ENCODE measurements at places on chromosomes 11 and 22. TPM values are rescaled to one million over a fixed set of nuclear protein-coding genes. Genes with fewer than 3 reads are reported as not detected.
A peak's percentile ranks its signal among the peaks of the same experiment; 100 is the strongest.

TSSK2 gene
- not detected for polyA plus RNA-seq

TRIM6 gene
- 0.46 TPM for polyA plus RNA-seq

P2RY2 gene
- 0.12 TPM for polyA plus RNA-seq

DNA sequence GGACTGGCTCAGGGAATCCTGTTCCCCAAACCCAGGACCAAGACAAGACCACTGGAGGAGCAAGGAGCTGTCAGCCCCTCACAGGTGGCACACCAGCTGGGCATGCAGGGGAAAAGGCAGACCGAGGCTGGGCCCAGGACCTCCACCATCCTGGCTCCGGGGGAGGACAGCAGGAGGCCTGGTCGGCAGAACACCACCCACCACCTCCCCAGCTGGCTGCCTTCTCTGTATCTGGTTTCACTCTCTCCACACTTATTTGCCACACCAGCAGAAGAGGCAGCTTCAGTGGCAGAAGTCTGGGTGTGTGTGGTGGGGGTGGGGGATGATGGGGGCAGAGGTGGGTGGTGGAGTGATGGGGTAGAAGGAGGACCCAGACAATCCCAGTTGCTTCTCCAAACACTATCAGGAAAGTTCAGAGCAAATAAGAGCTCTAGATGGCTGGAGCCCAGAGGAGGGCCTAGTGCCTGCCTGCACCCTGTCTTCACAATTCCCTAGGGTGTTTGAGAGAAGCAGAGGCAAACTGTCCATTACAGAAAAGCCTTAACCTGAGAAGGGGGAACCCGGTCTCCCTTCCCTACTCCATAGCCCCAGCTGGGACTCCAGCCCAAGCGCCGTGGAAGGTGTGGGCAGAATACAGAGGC, 51.9 kb upstream of the CDON start:
- peak; percentile 47 for DNase-seq

DNA sequence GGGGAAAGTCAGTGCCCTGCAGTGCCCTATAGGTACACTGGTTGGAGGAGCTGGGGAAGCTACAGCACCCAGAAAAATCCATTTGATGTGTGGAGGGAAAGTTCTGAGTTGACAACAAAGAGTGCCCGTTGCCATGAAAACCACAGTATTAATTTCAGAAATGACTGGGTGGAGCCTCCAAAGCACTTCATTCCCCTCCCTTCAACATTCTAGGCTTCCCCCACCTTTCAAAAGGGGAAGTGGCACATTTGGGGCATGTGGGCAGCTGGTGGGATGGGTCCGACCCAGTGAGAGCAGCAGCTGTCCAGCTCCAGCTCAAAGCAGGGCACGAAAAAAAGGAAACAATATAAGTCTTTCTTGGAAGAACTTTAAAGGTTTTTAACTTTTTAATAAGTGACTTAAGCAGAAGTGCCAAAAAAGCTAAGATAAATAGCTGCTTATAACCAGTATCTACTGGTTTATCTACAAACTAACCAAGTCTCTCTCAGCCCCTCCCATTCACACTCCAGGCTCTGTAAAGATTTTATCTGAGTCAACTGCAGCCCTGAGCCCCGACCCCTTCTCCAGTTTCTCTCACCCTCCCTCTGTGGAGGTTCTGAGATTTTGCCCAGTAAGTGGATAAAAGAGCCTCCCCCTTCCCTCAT, 9.0 kb upstream of the AHNAK start:
- peak; percentile 43 for DNase-seq

GRCh38 chr11:9868641-9869040, 204.8 kb downstream of the SWAP70 start:
- peak; percentile 13 for DNase-seq

GRCh38 chr22:36588285-36588684, 59.3 kb upstream of the EIF3D start:
- no peak for DNase-seq

DNA sequence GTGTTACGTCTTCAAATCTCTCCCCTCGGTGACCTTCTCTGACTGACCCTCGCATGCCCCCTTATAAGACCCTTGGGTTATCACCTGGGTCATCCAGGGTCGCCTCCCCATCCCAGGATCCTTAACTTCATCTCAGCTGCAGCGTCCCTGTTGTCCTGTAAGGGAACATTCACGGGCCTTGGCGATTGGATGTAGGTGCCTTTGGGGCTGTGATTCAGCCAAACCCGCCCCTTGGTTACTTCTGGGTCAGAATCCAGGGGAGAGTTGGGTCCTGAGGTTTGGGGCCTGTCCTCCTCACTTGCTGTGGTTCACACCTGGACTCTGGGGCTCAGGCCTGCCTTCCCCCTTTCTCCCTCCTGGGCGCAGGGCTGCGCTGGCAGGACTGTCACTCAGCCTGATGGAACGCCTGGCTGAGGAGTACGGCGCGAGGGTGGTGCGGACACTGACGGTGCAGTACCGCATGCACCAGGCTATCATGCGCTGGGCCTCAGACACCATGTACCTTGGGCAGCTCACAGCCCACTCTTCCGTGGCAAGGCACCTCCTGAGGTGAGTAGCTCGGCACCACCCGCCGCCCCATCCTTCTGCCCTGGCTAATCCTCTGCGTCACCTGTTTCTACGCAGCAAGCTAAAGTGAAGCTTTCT, 29.4 kb downstream of the IGHMBP2 start:
- no peak for DNase-seq

DNA sequence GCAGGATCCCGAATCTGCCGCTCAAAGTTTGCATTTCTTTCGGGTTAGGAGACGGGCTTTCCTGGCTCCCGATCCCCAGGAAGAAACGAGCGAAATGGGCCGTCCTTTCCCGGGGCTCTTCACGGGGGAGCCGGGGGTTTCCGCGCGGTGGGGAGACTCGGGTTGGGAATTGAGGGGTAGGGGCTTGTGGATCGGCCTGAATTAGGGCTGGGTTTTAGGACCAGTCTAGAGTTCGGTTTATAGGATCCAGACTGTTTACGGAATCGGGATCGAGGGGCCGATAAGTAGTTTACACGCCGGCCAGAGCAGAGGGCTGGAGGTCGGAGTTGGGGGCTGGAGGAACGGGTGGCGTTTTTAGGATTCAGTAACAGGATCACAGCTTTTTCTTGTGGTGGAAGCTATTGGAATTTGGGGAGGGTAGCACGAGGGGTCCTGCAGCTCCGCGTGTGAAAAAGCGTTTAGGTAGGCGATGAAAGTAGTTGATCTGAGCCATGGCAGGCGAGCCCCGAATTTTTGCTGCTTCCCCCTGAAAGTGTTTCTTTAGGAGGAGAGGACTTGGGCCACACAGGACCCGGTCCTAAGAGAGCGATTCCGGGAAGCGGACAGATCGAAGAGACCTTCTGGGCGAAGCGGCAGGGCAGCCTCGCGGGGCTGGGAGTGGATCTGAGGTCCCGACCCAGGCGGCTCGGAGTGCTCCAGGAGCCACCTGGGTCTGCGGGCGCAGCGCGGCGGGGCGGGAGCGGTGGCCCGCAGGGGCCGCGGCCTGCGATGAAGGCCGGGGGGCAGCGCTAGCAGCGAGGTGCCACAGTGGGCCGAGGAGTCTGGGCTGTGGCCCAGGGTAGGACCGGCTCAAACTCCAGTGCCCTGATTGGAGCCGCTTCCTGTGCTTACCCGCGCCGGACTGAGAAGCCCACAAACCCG, 1.6 kb downstream of the PKNOX2 start:
- DNase-seq = peak; percentile 52

DNA sequence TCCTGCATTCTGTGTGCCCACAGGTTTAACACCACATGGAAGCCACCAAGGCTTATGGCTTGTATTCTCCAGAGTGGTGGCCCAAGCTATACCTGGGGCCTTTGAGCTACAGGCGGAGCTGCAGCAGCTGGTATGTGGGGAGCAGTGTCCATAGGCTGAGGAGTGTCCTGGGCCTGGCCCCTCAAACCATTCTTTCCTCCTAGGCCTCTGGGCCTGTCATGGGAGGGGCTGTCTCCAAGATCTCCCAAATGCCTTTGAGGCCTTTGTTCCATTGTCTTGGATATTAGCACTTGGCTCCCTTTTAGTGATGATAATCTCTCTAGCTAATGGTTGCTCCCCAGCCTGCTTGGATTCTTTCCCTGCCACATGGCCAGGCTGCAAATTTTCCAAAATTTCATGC, 6.4 kb upstream of the TBC1D22A start:
- DNase-seq = no peak

- no peak for DNase-seq
These were observed 111.7 kb downstream of the ZNF280B start for GRCh38 chr22:22396741-22397291.

DNA sequence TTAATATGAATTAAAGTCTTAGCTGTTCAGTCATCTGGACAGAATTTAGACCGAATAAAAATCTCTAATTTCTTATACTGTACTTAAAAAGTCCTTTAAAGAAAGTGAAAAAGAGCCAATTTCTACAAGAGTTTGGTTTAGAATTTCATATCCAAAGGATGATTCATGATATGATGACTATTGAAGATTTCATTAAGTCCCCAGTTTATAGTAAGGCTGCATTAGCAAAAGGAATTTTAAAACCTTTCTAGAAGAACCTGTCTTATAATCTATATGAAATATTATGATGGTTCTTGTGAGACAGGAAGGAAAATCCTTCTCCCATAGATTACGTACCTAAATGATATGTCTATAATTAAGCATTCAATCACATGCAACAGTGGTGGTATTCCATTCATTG, 34.8 kb downstream of the TSG101 start:
- DNase-seq = no peak

- DNase-seq = no peak
These were observed 119.8 kb downstream of the CSTPP1 start for GRCh38 chr11:47056261-47056915.

DNA sequence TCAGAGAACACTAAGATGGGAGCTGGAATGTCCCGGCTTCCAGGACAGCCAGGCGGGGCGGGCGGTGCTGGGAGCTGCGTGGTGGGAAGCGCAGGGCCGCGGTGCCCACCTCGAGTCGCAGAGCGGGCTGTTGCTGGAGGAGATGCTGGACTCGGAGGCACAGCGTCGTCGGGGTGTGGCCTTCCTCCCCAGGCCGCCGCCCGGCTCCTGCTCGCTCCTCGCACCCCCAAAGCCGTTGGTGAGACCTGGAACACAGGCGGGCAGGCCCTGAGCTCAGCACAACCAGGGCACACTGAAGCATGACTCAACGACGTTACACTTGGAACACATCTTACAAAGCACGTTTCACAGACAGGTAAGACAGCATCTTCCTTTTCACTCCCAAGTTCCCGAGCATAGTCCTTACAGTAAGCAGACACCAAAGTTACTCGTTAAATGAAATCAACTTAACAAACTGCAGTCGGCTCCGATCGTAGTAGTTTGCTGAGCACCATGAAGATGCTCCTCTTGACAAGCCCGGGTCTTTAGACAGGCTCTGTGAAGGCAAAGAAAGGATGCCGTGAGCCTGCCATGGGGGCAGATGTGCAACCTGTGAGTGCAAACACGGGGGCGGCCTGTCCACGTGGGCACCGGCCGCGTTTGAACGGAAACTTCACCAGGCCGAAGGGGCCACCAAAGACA, 50.0 kb downstream of the BRD1 start:
- no peak for DNase-seq

DNA sequence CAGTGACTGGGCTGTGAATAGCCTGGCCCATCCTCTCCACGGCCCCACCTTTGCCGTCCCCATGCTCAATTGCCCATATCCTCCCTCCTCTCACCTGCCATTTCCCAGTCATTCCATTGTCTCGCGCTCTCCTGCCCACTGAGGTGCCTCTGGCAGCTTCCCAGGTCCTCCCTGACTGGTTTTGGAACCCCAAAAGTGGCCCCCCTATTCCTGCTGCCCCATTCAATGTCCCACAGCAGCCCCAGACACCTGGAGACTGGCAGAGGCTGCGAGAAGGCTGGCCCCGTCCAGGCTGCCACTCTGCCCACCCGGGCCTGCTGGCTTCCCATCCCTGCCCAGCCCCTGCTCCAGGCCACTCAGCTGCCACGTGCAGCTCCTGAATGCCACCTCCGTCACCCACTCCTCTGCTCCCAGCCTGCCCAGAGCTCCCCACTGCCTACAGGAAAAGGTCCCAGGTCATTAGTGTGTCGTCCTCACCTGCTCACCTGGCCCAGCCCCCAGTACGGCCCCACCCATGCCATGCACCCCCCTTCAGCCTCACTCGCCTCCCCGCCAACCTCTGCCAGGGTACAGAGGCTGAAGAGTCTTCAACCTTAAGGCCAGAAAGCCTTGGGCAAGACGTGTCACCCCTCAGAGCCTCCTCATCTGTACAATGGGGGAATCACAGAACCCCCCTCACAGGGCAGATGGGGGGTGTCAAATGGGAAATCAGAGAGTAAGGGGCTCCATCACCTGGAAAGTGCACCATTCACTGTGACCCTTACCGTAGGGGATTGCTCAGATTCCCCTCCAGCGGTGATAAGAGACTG, 37.5 kb downstream of the KCNJ4 start:
- DNase-seq = no peak

DNA sequence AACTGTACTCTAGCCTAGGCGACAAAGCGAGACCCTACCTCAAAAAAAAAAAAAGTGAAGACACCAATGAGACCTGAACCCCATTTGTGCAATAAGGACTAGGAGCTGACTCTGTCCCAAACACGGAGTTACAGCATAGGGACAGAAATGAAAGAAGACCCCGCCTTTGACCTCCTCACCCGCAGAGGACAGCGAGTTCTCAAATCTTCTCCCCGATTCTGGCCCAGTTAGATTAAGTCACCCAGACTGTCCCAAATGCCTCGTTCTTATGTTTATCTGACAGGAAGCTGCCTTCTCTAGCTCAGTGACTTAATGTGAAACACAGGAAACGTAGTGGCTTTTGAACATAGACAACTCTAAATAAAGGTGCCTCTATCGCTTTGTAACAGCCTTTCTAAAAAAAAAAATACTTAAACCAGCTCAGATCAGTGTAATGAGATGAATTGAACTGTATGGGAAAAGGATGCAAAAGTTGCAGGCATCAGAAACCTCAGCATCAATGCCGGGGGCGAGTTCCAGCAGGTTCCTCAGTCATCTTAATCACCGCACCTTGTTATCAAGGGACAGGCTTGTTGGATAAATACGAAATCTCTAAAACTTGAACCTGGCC, 10.6 kb downstream of the MYH9 start:
- DNase-seq = no peak

GRCh38 chr11:105315287-105315686, 175.7 kb upstream of the CARD18 start:
- no peak for DNase-seq

DNA sequence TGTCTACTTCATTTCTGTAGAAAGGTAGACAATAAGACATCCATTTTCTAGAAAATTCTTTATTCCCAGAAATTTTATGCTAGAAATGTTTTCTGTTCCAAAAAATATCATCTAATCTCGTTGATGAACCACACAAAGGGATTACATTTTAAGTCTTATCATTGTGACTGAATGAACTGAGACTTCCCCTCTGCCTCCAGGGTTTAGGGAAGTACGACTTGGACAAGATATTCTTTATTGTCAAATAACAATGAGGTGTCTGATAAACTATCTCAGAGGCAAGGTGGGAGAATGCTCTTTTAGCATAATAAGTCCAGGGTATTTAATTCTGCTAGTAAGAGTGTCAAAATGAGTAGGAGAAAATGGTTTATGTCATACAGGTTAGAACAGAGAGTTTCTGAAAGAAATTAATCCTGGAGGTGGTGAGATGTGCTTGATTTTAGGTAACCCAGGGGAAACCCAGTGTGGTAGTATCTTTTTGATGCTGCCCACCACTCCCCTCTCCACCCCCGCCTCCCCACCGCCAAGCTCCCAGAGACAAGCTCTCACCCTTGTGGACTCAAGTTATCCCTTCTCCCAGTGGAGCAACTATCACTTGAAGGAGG, 100.6 kb downstream of the CD44 start:
- DNase-seq = no peak

Data from SK-N-SH (cell line).